Stimulated activated CD4-positive, alpha-beta T cell treated with anti-CD3 and anti-CD28 coated beads, Interleukin-4, amount 100 ng/mL, for 48 hours (primary cell): ENCODE measurements at places on chromosomes 16 and 17.

- no peak for DNase-seq
These were observed 39.9 kb upstream of the STH start for GRCh38 chr17:45958994-45959665.

DNA sequence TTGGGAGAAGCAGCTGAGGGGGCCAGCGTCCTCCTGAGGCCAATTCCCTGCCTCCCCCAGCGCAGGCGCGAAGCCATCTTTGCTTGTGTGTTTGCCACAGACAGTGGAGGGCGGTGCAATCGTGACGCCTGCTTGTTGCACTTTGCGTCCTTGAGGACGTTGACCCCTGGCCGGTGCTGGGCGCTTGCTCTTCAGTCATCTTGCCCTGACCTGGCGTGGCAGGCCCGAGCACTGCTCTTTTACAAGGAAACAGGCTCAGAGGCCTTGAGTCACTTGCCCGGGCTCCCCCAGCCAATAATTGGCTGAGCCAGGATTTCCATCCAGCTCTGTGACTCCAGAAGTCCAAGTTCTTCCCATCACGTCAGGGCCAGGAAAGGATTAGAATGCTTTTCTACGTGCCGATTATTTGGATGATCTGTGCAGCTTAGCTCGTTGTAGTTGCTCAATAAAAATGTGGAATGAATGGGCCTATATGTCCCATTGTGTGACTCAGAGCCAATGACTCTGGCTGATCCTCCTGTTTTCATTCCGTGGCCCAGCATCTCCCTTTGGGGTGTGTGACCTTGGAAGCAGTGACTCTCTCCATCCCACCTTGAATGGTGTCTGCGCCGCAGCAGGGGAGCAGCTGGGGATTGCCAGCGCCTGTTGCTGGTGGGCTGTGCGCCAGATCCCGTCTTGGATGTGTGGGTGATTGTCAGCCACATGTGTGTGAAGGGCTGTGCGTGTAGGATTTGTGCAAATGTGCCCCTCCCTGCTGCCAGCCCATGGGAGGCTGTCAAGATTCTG lies 214.1 kb downstream of the SEC14L1 start:
- DNase-seq: no peak

DNA sequence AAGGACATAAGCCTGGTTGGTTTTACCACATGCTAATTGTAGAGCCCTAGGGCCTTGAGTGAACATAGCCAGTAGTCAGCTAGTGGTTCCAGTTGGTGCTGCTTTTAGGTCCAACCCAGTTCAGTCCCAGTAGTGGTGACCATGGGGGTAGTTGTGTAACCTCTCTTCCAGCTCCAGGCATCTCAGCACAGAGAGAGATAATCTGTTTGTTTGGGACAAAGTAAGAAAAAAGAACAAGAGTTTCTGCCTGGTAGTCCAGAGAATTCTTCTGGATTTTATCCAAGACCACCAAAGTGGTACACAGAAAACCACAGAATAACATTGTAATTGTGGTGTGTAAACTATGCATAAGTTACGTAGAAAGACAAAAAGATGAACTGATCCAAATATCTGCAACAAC lies 5.2 kb upstream of the CCL13 start:
- no peak for DNase-seq

GRCh38 chr16:79715061-79715460 lies 114.5 kb upstream of the MAF start:
- DNase-seq: no peak

GRCh38 chr16:20866145-20866772 lies 33.9 kb downstream of the DCUN1D3 start:
- no peak for DNase-seq

GRCh38 chr17:17186051-17186450 lies 20.1 kb downstream of the PLD6 start:
- peak; percentile 65 for DNase-seq

DNA sequence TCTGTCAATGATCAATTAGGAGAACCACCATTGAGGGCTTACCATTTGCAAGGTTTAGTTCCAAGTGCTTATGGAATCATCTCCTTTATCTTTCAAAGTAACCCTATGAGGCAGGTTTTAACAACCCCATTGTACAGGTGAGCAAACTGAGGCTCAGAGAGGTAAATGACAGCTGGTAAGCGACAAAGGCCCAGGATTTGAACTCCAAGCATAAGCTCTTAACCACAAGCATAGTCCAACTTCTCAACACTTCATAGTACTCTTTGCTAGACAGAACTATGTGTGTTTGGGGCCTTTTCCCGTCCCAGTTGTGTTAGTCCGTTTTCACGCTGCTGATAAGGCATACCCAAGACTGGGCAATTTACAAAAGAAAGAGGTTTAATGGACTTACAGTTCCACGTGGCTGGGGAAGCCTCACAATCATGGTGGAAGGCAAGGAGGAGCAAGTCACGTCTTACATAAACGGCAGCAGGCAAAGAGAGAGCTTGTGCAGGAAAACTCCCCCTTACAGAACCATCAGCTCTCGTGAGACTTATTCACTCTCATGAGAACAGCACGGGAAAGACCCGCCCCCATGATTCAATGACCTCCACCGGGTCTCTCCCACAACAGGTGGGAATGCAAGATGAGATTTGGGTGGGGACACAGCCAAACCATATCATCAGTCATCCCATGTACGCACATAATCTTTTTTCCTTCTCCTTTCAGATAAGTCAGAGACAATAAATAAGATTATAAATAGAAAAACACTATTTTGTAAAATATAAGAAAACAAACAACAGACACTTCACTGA lies 6.4 kb downstream of the RPH3AL start:
- no peak for DNase-seq

DNA sequence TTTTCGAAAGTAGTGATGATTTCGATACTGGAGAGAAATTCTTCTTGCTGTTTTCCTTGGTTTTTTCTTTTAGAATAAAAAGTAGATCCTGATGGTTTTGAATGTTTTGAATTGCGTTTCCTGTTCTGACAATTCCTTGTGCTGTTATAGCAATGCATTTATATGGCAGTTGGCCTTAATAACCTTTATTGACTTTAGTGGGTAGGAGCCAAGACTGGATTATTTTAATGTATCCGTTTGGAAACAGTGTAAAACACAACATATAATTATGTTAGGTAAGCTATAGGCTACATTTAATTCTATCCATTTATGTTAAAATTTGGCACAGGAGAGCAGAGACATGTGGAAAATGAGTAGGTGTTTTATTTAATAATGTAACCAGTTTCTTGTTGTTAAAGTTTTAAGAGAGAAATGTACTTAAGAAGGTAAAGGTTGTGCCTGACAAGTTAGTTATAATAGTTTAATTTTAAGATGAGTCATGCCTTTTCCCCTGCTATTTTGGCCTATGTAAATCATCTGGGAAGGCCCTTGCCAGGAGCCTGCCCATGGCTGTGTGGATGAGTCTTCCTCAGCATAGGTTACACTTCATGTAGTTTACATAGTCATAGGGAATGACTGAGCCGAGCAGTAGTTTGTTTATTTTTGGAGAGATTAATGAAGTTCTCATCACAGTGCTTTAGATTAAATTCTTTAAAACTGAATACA lies 189.9 kb downstream of the FTO start:
- no peak for DNase-seq

DNA sequence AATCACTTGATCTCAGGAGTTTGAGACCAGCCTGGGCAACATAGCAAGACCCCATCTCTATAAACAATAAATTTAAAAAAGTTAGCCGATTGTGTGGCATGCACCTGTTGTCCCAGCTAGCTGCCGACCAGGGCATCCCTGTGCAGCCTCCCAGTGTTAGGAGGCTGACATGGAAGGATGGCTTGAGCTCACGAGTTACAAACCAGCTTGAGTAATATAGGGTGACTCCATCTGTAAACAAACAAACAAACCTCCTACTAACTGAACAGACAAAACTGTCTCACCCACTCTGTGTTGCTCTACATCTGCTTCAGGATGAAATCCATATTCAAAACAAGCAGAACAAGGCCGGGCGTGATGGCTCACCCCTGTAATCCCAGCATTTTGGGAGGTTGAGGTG lies 6.9 kb upstream of the PRSS27 start:
- no peak for DNase-seq

GRCh38 chr16:62913333-62913732 lies 877.1 kb upstream of the CDH8 start:
- no peak for DNase-seq

DNA sequence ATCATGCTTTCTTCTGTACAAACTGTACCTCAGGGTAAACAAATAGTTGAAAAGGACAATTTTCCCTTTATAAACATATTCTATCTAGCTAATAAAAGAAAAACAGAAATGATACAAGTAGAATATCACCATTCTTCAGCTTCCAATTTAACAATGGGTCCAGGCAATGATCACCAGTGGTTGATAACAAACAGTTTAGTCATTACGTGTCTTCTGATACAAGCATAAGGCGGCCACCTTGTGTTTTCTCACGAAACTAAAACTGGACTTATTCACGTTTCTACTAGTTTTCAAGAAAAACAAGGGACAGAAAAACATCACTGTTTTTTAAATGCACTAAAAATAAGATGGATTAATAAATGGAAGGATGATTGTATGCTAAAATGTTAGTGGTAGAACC lies 58.3 kb downstream of the STH start:
- no peak for DNase-seq

DNA sequence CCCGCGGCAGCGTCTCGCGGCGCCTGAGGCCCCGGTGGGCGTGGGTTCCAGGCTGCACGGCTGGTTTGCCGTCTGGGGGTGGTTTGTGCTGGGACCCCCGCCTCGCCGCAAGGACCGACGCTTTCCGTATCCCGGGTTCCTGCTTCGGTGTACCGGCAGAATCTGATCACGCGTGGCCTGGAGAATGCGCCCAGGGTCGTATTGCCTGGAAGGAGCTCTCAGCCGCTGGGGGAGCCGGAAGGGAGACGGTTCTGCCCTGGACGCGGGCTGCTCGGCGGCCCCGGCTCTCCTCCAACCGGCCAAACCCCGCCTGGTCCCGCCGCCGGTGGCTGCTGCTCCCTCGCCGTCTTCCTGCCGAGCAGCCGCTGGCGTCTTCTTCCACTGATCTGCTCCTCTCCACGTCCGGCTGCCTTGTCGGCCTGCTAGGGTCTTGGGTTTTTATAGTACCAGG lies 39.8 kb downstream of the ZNF778 start:
- no peak for DNase-seq

DNA sequence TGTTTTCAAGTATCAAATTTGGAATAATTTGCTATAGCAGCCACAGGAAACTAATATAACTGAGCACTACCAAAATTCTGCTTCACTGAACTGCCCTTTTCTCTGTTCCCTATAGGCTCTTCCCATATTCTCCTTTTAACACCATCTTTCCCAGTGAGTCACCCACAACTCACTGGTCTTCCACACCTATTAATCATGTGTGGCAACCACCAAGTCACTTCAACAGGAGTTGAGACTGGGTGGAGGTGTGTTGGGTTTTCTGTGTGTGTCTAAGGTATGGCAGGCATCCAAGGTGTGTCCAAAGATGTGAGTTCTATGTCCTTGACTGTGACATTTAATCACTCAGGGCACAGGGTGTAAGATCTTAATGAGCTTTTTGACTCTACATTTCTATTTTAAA lies 610.0 kb upstream of the CDH11 start:
- no peak for DNase-seq

DNA sequence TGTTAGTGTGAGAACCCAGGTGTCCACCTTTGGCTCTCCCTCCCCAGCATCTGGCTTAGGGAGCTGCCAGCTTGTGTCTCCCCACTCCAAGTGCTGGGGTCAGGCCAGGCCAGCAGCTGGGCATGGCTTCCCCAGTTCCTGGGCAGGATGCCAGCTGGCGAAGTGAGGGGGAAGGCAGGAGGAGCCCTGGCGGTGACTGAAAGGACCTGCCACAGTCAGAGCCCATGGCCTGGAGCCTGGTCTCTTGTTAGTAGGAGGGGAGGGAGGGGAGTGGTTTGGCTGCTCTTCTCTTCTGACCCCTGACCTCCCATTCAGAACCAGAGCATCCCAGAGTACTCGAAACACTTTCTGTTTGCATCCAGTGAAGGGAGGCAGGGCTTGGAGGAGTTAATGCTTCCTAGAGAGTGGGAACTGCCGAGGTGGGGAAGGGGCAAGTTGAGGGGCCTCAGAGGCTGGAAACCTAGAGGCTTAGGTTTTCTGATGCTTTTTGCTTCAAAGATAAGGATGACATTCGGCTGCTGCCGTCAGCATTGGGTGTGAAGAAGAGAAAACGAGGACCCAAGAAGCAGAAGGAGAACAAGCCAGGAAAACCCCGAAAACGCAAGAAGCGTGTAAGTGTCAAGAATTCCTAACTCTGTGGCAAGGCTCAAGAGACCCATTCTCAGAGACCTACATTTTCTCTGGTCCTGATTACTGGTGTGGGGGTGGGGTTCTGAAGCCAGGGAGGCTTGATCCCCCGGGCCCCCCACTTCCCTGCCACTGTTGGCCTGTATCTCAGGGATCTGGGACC lies 772 bp downstream of the CHD3 start:
- DNase-seq: peak; percentile 35

DNA sequence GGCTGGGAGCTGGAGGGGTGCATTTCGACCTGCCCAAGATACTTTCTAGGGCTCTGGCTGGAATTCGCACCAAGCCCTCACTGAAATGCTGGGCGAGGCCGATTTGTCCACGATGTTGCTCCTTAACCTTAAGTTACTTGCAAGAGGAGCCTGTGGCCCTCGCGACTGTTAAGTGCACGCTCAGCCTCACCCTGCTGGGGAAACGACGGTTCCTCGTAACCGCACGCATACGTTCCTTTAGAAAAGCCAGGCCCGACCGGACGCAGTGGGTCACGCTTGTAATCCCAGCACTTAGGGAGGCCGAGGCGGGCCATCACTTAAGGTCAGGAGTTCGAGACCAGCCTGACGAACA lies 607 bp upstream of the NCOR1 start:
- DNase-seq: no peak

DNA sequence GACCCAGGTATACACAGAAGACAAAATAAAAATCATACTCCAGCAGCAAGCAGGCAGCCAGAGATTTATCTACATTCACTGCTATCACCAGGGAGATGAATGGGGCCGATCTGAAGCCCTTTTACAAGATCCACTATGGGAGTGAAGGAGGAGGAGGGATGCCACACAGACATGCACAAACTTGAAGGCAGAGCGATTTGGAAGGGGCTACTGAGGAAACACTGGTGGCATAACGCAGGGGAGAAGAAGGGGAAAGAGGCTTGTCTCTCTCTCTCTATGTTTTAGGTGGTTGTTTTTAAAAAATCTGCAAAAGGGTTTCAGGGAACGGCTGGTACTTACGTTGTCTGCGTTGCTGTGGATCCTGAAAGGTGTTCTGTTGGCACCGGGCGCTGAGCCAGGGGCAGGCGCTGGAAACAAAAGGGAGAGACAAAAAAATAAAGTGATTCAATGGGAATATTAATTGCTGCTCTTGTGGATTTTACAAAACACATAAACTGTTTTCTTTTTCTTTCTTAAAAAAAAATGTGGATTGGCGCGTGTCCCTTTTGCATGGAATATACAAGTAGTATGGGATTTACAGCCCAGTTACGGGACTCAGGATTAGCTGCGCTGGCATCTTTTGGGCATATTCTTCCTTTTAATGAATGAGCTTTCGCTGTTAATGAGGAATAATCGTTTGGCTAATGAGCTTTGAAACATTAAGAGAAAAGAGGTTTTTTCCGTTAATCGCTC lies 255.3 kb upstream of the PMFBP1 start:
- DNase-seq: no peak

GRCh38 chr17:9941305-9941704 lies 36.2 kb upstream of the RCVRN start:
- no peak for DNase-seq

- DNase-seq: no peak
These were observed 1.1 kb downstream of the CHTF8 start for GRCh38 chr16:69131167-69131838.

- DNase-seq: no peak
These were observed 202.9 kb downstream of the IRF8 start for GRCh38 chr16:86101897-86102157.

- no peak for DNase-seq
These were observed 19.5 kb upstream of the C16orf78 start for GRCh38 chr16:49354101-49354500.

GRCh38 chr17:68794636-68795434 lies 160.4 kb downstream of the ABCA8 start:
- no peak for DNase-seq
